ENCODE measurements at places on chromosomes 3 and 15. TPM values are rescaled to one million over a fixed set of nuclear protein-coding genes. Genes with fewer than 3 reads are reported as not detected.

GRCh38 chr15:81752546-81752942 is 293.3 kb downstream of the MEX3B start:
- H3K4me1 ChIP-seq = no peaks in the 10 kb centered on the region
- H3K4me3 ChIP-seq = no peak overlapping the region
- no peaks in the 10 kb centered on the region for H3K27me3 ChIP-seq
- H3K36me3 ChIP-seq = no peaks in the 10 kb centered on the region
- peak; percentile 78 for DNase-seq

DNA sequence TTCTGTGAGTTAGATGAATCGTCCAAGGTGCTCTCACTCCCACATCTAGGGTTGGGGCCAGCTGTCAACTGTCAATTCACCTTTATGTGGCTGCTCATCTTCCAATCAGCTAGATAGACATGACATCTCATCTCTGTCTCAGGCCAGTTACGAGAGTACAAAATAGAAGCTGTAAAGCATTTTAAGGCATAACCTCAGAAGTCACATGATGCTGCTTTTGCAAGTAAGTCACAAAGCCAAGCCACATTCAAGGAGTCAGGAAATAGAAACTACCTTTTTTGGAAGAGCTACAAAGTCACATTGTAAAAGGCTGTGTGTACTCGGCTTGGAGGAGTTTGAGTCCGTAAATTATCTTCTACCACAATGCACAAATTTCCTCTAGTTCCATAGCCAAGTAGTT is 5.1 kb upstream of the CCR1 start:
- H3K36me3 ChIP-seq = no peaks in the 10 kb centered on the region
- H3K4me3 ChIP-seq = no peak overlapping the region
- no peak overlapping the region for H3K27ac ChIP-seq

- no peak overlapping the region for H3K27ac ChIP-seq
- H3K27me3 ChIP-seq = no peaks in the 10 kb centered on the region
- H3K4me3 ChIP-seq = no peak overlapping the region
- no peaks in the 10 kb centered on the region for H3K36me3 ChIP-seq
- H3K4me1 ChIP-seq = no peaks in the 10 kb centered on the region
- peak; percentile 55 for DNase-seq
These were observed 135.1 kb upstream of the RASGRP1 start for GRCh38 chr15:38699633-38700230.

DNA sequence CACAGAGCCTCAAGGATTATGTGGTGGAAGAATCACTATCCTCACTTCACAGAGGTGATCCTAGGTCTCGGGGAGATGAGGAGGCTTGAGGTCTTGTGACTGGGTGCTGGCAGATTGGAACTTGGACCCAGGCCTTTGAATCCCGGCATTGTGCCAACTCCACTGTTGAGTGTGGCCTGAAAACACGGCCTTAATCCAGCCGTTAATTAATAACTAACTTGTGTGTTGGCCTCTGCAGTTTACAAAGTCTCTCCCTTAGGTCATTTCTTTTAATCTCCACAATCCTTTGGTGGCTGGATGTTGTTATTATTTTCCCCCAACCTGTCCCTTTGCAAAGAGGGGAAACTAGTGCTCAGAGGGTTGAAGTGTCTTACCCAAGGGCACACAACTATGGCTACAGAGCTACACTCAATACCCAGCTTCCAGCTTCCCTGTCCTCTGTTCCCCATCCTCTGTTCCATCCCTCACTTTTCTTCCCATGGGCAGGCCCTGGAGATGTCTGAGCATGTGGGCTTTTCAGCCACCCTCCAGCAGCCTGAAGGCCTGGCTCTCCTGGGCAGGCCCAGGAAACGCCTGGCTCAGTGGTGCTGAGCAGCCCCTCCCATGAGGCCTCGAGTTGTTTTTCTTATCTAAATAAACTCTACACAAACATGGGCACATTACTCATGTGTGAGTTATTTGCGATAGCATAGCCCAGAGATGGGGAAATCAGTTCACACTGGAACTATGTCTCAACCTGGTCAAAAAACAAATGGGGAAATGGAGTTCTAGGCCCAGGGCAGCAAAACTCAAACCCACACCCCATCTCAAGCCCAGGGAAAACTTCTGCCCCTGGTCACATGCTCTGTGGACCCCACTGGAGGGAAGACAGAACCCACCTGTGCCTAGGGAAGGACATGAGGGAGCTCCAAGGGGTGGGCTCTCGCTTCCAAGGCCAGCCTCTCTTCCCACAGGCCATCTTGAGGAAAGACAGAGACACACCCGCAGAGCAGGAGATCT is 16.8 kb upstream of the SMAD3 start:
- no peaks in the 10 kb centered on the region for H3K27me3 ChIP-seq
- H3K27ac ChIP-seq = peak overlapping the region; percentile 45
- H3K4me3 ChIP-seq = no peak overlapping the region
- no peak for DNase-seq

- no peaks in the 10 kb centered on the region for H3K4me1 ChIP-seq
- no peak for DNase-seq
- no peak overlapping the region for H3K4me3 ChIP-seq
- H3K36me3 ChIP-seq = no peaks in the 10 kb centered on the region
- no peaks in the 10 kb centered on the region for H3K27me3 ChIP-seq
- H3K27ac ChIP-seq = no peak overlapping the region
These were observed 78.9 kb upstream of the GSK3B start for GRCh38 chr3:120173056-120173675.

DNA sequence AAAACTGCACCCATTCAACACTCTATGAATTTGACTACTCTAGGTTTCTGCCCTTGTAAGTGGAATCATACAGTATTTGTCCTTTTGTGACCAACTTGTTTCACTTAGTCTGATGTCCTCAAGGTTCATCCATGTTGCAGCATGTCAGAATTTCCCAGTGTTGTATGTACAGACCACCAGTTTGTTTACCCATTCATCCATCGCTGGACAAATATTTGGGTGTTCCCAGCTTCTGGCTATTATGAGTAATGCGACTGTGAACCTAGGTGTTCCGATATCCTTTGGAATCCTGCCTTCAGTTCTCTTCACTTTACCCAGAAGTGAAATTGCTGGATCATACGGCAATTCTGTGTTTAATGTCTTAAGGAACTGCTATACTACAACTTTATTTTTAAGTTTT is 12.6 kb downstream of the RPL32 start:
- H3K4me1 ChIP-seq = no peaks in the 10 kb centered on the region
- peaks cover 5% of the 10 kb centered on the region for H3K36me3 ChIP-seq
- H3K4me3 ChIP-seq = no peak overlapping the region
- H3K27ac ChIP-seq = no peak overlapping the region

Gene GTF2E1
- total RNA-seq = 12.7 TPM

GRCh38 chr3:90080988-90081387 is 973.6 kb downstream of the EPHA3 start:
- no peak overlapping the region for H3K4me3 ChIP-seq
- no peaks in the 10 kb centered on the region for H3K36me3 ChIP-seq
- no peak for DNase-seq
- H3K27ac ChIP-seq = no peak overlapping the region
- no peaks in the 10 kb centered on the region for H3K27me3 ChIP-seq

- no peak for DNase-seq
- H3K36me3 ChIP-seq = no peaks in the 10 kb centered on the region
- no peaks in the 10 kb centered on the region for H3K4me1 ChIP-seq
- no peaks in the 10 kb centered on the region for H3K27me3 ChIP-seq
These were observed 245.1 kb downstream of the MAGI1 start for GRCh38 chr3:65793495-65794200.

Gene DUOXA2
- total RNA-seq = not detected

Gene DALRD3
- total RNA-seq = 48.4 TPM

GRCh38 chr3:46890132-46890531 is 12.6 kb downstream of the PTH1R start:
- H3K27me3 ChIP-seq = no peaks in the 10 kb centered on the region
- no peaks in the 10 kb centered on the region for H3K36me3 ChIP-seq
- DNase-seq = no peak
- no peaks in the 10 kb centered on the region for H3K4me1 ChIP-seq
- no peak overlapping the region for H3K4me3 ChIP-seq

Gene GOLGA6B
- not detected for total RNA-seq

- H3K27ac ChIP-seq = no peak overlapping the region
These were observed 36.9 kb downstream of the ABI3BP start for GRCh38 chr3:100956276-100956675.

- H3K36me3 ChIP-seq = no peaks in the 10 kb centered on the region
- no peak for DNase-seq
- no peak overlapping the region for H3K27ac ChIP-seq
- no peaks in the 10 kb centered on the region for H3K27me3 ChIP-seq
These were observed 159.8 kb upstream of the NUDT16 start for GRCh38 chr3:131221731-131222130.

DNA sequence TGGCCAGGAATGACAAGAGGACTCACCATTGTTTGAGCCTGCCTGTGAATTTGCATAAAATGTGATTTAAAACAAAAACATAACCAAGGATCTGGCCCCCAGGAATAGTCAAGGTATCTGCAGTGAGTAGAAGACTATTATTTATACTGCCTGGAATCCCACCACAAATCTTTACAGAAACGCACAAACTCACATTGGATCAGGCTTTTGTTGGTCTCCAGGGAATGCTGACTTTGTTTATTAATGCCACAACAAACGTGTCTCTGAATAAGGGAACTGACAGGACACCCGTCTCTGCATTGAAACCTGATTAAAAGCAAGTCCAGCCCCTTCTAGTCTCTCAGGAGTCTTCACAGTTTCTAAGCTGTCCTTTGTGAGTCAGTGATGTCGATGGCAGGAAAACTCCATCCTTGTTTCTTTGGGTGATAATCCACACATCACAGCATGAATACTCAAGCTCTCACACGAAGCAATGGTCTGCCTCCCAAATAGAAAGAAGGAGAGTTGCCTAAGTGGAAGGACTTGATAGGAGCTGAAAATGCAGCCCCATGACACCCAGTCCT is 37.7 kb downstream of the CLDN18 start:
- no peak overlapping the region for H3K4me3 ChIP-seq
- no peaks in the 10 kb centered on the region for H3K27me3 ChIP-seq
- H3K36me3 ChIP-seq = no peaks in the 10 kb centered on the region
- no peaks in the 10 kb centered on the region for H3K4me1 ChIP-seq

DNA sequence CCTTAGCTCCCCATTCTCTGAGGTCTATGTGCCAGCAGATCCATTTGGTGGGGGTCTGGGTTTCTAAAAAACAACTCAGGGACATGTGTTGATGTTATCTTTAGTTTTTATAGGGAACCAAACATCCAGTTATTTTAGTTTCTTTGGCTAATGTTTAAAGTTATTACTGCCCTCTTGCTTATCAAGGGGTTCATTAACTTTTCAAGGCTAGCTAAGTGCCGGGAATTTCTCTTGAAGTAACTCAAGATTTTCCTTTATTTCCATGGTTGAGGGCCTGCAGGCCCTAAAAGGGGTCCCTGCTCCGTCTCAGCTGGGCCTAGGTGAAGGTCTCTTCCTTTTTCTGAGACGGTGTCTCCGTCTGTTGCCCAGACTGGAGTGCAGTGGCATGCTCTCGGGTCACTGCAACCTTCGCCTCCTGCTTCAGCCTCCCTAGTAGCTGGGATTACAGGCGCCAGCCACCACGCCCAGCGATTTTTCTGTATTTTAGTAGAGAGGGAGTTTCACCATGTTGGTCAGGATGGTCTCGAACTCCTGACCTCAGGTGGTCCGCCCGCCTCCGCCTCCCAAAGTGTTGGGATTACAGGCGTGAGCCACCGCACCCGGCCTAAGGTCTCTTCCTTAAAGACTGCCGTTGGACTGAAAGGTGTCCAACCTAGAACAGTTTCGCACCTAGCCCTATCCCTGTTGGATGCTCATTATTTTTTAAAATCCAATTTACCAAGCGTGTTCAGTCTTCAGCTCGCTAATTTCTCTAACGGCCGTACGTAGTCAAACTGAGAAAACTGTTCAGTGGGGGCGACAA is 1.3 kb upstream of the OXSR1 start:
- DNase-seq = no peak
- no peaks in the 10 kb centered on the region for H3K4me1 ChIP-seq
- peak overlapping the region; percentile 97 for H3K27ac ChIP-seq
- peak overlapping the region; percentile 73 for H3K4me3 ChIP-seq

GRCh38 chr3:53242642-53243041 is 13.2 kb downstream of the TKT start:
- H3K4me1 ChIP-seq = no peaks in the 10 kb centered on the region
- no peak overlapping the region for H3K27ac ChIP-seq
- DNase-seq = no peak
- no peaks in the 10 kb centered on the region for H3K36me3 ChIP-seq
- no peak overlapping the region for H3K4me3 ChIP-seq
- no peaks in the 10 kb centered on the region for H3K27me3 ChIP-seq

Gene OR4M2
- total RNA-seq = not detected

DNA sequence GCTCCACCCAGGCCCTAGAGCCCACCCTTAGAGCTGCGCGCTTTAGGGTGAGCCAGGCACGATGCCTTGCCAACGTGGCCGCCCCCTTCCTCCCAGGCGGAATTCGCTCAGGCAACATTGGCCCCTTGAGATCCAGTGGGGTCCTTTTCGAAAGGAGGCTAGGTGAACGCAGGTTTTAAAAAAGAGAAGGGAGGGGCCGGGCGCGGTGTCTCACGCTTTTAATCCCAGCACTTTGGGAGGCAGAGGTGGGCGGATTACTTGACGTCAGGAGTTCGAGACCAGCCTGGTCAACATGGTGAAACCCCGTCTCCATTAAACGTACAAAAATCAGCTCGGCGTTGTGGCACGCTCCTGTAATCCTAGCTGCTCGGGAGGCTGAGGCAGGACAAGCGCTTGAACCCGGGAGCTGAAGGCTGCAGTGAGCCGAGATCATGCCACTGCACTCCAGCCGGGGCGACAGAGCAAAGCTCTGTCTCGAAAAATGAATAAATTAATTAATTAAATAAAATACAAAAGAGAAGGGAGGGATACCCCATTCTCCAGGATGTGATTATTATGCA is 984 bp upstream of the RPP25 start:
- H3K27me3 ChIP-seq = no peaks in the 10 kb centered on the region
- H3K36me3 ChIP-seq = no peaks in the 10 kb centered on the region
- DNase-seq = no peak
- H3K27ac ChIP-seq = peak overlapping the region; percentile 73
- peak overlapping the region; percentile 86 for H3K4me3 ChIP-seq

DNA sequence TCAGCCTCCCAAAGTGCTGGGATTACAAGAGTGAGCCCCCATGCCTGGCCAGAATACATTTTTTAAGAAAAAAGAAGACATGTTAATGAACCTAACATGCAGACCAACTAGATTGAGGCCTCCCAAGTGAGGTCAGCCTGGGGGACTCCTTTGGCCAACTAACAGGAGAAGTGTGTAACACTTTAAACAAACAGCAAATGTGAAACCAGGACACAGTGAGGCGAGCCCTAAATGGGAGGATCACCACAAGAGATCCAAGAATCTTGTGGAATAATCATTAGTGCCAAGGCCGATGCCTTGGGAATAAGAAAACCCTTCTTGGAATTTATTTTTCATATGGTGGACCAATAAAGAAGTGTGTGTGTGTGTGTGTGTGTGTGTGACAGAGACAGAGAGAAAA is 73.9 kb downstream of the ATP10A start:
- H3K4me3 ChIP-seq = no peak overlapping the region
- no peak overlapping the region for H3K27ac ChIP-seq
- no peak for DNase-seq
- H3K4me1 ChIP-seq = no peaks in the 10 kb centered on the region
